NCI-H510A (cell line): ENCODE measurements at places on chromosomes 11 and 22.

GRCh38 chr11:74279256-74279655 is 32.2 kb downstream of the P4HA3 start:
- no peak for DNase-seq

DNA sequence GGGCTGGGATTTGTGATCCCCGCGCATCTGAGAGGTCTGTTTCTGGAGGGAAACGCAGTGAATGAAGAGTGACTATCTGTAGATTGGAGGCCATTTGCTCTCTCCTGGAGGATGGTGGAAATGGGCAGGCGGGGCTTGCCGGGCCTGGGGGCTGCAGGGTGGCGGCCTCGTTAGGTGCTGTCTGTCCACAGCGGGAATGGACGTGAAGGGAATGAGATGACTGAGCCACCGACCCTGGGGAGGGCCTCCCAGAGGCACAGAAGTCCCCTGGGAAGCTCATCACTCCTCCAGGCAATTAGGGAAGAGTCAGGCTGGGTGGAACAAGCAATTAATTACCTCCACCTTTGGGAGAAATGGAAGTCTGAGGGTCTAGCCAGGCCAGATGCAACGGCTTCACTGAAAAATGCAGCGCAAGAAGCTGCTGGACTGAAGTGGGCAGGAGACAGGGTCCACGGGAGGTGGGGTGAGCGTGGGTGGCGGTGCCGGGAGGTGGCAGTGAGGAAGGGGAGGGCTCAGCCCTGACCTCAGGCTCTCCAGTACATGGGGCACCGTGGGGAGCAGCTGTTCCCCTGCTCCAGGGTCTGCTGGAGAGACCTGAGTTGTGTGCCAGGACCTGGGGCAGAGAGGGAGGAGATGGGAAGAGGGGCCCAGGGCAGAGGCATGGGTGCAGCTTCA is 524.5 kb downstream of the BRD1 start:
- no peak for DNase-seq

- DNase-seq: peak; percentile 46
These were observed at the start of gene GAS2L1 for GRCh38 chr22:29306175-29306834. GAS2L1 (plus strand) TSS chr22:29306650; CDS start chr22:29308106, 1,456 bp downstream.

GRCh38 chr22:46828323-46828900 is 66.0 kb downstream of the TBC1D22A start:
- peak; percentile 54 for DNase-seq

DNA sequence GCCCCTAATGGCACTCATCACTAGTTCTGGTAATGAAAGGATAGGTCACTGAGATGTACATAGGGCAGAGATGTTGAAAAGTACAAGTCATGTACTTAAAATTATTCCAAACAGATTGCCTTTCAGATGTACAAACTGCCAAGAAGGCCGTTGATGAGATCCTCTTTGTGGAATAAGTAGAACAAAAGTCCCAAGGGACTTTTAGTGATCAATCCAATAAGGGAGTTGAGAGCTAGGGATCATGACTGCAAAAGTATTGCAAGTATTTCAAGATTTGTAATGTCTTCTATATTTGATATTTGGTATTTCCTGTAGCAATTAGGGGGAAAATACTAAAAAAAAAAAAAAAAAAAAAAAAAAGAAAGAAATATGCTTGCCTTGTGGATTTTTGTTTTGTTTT is 82.2 kb downstream of the ATG16L2 start:
- DNase-seq: no peak

- DNase-seq: no peak
These were observed 31.8 kb downstream of the DLG2 start for GRCh38 chr11:85595285-85595884.

DNA sequence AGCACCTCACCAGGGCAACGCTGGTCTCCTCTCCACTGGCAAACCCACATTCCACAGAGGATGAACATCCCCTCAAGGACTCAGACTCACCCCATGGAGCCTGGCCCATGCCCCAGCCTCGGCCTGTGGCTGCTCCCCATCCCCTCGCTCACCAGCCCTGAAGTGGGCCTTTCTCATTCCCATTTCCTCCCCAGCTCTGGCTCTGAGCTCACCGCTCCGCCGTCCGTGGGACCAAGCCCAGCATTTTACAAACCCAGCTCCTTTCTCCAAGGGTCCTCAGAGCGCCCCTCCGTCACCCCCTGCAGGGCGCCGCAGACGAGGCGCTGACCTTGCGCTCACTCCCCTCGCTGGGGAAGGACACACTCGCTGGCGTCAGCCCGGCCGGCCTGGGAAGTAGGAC is 6.9 kb upstream of the IGF2 start:
- DNase-seq: no peak

- no peak for DNase-seq
These were observed 4.3 kb downstream of the CAPN5 start for GRCh38 chr11:77071077-77071476.

DNA sequence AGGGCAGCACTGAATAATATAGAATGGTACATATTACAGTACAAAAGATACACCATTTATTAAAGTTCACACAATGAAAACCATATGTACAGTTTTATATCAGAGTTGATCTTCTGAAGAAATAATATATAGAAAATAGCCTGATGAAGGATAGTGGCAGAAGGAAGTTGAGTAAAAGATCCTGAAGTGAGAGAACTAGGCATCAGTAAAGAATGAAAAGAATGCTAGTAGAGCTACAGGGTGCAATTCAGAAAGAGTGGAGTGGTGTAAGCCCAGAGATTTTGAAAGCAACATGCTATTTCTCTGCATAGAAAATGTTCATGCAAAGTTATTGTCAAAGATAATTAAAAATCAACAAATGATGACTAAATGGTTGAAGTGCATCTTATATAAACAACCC is 1552.7 kb upstream of the TENM4 start:
- no peak for DNase-seq

- no peak for DNase-seq
These were observed 23.8 kb downstream of the SDHAF2 start for GRCh38 chr11:61453695-61454094.

DNA sequence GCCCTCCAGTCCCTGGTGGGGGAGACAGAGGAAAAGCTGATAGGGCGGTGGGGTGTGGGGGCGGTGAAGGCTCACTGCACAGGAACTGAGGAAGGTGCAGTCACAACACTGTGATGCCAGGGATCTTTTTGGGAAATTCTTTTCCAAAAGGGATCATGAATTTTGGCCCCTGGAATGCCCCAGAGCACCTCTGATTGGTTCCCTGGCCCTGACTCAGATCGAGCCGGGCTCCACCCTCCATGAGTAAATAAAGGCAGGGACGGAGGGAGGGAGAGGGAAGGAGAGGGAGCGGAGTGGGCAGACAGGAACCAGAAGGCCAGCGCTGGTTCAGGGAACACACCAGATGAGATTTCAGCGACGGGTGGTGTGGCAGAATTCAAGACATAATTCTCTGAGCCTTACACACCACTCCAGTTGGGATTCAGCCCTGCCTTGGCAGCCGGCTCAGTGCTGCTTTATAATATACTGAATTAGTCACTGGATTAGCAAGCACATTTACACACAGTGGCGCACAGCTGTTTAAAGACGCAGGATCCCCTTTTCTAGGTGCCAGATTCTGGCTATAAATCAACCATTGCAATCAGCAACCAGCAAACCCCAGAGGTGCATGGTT is 80.3 kb downstream of the ETS1 start:
- DNase-seq: peak; percentile 65

GRCh38 chr22:46584081-46584921 is 35.9 kb upstream of the GRAMD4 start:
- no peak for DNase-seq

- DNase-seq: no peak
These were observed 1.4 kb downstream of the ARFGAP3 start for GRCh38 chr22:42855721-42856120.

DNA sequence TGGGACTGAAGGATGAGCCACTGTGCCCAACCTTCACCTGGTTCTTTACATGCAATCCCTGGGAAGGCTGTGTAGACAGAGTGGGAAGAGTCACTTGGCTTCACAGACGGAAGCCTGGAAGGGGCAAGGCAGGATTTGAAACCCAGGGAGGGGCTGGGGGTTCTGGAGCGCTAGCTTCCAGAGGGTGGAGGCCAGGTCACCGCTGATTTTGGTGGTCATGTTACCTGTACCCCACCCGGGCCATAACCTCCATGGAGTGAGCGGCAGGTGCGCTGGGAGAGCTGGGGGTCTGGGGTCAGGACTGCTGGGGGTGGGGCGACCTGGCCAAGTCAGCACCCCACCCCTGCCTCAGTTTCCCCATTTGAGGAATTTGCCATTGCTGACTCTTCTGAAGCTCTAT is 38.3 kb downstream of the PDGFB start:
- no peak for DNase-seq

GRCh38 chr11:27183672-27184457 is 143.2 kb downstream of the BBOX1 start:
- no peak for DNase-seq

DNA sequence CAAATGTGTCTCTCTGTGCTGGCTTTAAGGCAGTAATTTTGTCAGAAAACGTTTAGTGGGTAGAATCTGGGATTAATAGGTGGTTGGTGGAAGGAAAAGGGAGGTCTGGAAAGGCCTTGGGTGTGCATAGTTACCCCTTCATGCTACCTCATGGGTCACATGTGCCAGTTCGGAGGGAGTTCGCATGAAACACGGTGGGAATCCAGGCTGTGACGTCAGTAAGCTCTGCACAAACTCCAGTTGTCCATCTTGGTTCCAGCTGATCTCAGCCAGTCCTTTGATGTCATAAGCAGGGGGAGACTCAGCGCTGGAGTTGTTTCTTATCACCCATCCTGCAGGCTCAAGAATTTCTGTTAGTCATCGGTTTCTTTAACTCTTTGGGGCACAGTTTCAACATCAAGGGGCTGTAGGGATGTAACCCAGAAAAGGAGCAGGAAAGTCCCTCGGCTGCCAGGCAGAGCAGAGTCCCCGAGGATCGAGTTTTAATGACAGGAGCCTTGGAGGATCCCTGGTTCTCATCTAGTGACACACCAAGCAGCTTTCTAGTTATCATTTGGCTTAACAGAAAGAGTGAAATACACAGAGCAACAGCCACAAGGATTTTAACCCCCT is 28.9 kb downstream of the MOV10L1 start:
- DNase-seq: no peak

GRCh38 chr11:113518716-113519495 is 43.7 kb upstream of the DRD2 start:
- no peak for DNase-seq

DNA sequence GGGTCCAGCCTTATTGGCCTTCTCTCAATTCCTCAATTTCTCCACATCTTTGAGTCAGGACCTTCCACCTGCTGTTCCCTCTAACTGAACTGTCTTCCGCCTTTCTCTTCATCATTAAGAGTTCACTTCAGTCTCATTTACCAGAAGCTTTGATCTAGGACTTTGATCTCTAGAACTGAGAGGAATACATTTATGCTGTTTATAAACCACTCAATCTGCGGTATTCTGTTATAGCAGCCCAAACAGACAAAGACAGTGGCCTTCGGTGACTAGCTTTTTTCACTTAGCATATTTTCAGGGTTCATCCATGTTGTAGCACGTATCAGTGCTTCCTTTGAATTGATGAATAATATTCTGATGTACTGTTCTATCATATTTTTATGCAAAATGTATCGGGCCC is 10.5 kb downstream of the CLPB start:
- DNase-seq: no peak

DNA sequence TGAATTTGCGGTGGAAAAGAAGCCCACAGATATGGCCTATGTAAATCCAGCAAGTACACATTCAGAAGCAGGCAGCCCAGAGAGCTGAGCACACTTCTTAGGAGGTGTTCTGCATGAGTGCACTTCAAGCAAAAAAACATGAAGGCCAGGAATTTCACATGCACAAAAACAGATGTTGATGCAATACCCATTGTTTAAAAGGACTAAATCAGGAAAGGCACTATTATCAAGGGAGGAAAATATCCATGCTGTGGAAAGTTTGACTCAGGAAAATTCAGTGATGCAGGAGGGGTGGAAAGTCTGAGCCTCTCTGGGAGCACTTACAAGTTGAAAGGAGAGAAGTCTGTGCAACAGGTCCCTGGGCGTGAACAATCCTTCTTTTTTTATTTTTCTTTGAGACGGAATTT is 15.8 kb upstream of the CARS1 start:
- no peak for DNase-seq

GRCh38 chr11:37774441-37774840 is 1176.4 kb upstream of the RAG2 start:
- no peak for DNase-seq
